ENCODE measurements at places on chromosomes 5 and 9.
A peak's percentile ranks its signal among the peaks of the same experiment; 100 is the strongest.

DNA sequence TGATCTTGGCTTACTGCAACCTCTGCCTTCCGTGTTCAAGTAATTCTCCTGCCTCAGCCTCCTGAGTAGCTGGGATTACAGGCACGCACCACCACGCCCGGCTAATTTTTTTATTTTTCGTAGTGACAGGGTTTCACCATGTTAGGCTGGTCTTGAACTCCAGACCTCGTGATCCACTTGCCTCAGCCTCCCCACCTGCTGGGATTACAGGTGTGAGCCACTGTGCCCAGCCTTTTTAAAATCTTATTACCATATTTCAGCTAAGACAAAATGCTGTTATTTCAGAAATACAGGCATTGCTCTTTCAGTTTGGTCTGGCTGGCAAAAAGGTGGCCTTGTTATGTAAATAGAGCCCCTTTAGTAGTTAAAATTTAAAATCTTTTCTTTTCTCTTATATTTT lies 46.9 kb upstream of the GLDC start:
- DNase-seq: no peak

DNA sequence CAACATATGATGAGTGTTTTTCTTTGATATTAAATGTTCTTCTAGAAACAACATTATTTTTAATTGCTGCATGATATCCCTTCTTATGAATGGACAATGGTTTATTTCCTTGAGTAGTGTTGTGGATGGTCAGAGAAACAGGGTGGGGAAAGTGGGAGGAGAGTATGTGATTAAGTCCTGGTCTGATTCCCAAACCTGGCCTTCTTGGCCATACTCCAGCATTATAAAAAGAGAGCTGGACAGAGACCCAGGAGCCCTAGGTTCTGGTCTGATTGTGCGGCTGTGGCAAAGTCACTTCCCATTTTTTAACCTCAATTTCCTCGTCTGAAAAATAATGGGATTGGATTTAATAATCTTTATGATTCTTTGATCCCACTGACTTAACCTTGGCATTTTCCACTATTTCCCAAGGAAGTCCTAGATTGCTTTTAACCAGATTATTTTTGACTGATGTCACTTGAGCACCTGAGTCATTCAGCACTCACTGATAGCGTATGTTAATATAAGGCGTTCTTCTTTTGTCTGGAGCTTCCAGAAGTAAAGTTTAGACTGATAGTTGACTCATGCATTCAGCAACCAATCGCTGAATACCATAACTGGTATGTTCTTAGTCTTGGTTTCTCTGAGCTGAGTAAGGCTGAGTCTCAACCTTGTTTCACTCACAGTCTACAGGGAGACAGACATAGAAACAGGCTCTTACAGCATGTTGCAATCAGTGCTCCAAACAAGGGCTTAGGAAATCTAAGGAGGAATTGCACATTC lies 26.2 kb downstream of the OSMR start:
- peak; percentile 20 for DNase-seq

- no peak for DNase-seq
Measured at GRCh38 chr9:2697492-2697891, 19.8 kb upstream of the KCNV2 start.

GRCh38 chr9:126454215-126454614 lies 127.6 kb downstream of the MVB12B start:
- DNase-seq: no peak
